ENCODE measurements at places on chromosomes 4 and X.

DNA sequence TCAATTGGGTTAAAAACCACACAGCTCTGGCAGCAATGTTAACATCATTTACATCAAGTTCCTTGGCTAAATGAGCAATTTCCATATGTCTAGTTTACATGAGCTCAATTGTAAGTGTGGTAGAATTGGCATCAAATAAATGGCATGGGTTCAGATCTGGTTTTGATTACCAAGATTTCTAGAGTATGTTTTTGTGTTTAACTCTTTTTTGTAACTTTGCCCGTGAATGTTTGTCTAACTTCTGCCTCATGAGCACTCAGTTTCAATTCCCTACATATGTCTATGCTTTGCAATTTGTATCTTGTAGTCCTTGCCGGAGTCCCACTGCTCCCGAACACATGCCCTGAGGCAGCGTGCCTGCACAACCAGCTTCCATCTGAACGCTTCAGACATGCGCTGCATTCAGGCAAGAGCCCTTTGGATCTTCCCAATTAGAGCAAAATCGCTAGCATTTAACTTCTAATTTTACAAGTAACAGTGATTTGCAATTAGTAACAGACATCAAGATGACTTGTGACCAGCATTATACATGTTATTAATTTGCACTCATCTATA, 644.4 kb downstream of the TRIML1 start:
- DNase-seq: no peak

- no peak for DNase-seq
These were observed 13.9 kb upstream of the PLAC8 start for GRCh38 chr4:83128240-83128929.

GRCh38 chr4:145786830-145787229, 106.9 kb downstream of the C4orf51 start:
- no peak for DNase-seq

GRCh38 chrX:150362599-150363481, at the start of gene MAMLD1:
Gene MAMLD1, plus strand, starts transcription at chrX:150363317. Its CDS starts 82,200 bp downstream, at chrX:150445517.
- DNase-seq: peak; percentile 42

- DNase-seq: no peak
These were observed 124.0 kb upstream of the PJA1 start for GRCh38 chrX:69289046-69289792.

DNA sequence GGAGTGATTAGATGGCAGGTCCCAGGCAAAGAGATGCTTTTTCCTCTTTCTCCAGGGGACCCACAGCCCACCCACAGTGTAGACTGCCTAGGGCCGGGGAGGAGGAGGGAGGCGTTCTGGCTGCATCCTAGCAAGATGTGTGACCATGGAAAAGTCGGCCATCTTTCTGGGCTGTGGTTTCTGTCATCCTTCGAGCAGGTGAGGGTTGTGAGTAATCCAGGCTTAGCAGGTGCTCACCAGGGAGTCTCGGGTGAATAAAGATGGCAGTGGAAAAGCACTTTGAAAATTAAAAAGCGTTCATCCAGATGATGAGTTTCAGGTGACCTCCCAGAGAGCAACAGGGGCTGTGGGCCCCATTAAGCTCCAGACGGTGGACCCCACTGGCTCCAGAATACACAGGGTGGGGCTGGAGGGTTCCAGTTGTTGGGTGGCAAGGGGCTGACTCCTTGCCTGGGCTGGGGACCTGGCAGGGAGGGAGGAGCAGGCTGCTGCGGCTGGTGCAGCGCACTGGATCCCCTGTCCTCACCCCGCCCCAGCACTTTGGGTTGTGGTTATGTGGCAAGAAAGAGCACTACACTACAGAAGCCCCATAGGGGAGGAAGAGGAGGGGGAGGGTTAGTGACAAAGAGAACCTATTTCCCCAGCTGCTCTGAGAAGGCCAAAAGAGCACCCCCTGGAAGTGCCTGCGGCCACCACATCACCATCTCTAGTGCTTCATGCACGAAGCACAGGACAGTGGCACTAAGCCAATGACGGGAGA, 23.7 kb downstream of the ELF4 start:
- DNase-seq: peak; percentile 83

DNA sequence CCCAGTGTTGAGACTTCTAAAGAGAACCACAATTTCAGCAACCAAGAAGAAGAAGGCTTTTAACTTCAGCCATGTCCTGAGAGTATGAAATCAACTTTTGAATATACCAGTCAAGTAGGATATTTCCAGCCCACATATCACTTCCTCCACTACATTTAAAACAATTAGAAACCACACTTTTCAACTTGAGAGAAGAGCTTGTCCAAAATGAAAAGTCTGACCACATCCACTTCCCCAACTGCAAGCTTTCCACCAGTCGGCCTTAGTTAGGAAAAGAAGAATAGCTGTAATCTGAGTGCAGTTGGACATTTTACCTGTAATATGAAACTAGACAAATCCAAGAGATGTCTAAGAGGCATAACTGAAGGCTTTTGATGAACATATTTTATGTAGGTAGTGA, 101.9 kb upstream of the SLC7A11 start:
- no peak for DNase-seq

DNA sequence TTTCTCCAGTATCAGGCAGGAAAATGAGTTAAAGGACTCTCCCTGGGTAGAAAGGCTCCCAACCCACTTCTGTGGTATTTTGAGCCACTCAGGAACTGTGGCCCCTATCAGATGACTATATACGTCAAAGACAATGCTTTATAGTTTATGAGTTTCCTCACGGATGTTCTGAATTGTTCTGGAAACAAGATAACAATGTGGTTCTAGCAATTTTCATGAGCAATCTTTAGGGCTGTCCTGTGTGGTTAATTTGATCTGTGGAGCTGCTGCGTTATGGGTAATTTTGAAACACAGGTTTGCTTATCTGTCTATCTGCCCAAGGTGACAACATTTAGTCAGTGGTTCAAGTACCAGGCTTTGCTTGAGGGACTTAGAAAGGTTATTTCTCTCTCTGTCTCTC, 46.7 kb upstream of the IL2 start:
- peak; percentile 65 for DNase-seq

DNA sequence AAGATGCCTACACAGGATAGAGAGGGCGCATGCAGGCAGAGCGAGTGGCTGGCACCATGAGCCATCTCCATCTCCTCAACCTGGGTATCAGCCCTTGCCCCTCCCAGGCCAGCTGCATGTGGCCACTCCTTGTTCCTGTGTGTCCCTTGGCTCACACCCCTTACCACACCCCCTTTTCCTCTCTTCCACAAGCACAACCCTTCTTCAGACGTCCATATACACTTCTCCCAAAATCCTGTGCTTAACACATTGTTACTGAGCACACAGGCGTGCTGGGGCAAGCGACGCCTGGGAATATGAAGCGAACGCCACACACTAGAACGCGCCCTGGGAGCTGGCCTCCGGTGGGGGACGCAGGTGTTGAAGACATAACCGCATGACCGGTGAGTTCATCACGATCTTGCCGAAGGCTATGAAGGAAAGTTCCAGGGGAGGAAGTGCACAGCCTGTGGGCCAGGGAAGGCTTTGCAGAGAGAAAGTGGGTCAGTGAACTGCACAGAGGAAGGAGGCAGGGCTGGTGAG, 19.1 kb upstream of the KIAA0232 start:
- DNase-seq: no peak

DNA sequence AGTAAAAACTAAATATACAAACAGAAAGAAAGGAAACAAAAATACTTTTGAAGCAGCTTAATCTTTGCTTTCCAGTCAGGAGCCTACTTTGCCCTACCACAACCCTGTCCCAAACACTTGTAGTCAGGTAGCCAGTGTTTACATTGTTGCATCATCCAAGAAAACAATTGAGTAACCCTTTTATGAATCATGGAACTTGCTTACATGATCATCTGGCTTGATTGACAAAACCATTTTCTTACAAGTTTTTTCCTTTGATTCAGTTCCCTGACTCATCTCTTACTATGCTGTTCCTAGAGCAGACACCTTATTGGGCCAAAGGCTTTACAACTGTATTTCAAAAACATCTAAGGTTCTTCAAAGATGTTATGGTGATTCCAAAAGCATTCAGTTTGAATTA, 740.1 kb downstream of the KLHL13 start:
- no peak for DNase-seq

GRCh38 chrX:39331082-39331704, 529.9 kb downstream of the MID1IP1 start:
- DNase-seq: peak; percentile 46

DNA sequence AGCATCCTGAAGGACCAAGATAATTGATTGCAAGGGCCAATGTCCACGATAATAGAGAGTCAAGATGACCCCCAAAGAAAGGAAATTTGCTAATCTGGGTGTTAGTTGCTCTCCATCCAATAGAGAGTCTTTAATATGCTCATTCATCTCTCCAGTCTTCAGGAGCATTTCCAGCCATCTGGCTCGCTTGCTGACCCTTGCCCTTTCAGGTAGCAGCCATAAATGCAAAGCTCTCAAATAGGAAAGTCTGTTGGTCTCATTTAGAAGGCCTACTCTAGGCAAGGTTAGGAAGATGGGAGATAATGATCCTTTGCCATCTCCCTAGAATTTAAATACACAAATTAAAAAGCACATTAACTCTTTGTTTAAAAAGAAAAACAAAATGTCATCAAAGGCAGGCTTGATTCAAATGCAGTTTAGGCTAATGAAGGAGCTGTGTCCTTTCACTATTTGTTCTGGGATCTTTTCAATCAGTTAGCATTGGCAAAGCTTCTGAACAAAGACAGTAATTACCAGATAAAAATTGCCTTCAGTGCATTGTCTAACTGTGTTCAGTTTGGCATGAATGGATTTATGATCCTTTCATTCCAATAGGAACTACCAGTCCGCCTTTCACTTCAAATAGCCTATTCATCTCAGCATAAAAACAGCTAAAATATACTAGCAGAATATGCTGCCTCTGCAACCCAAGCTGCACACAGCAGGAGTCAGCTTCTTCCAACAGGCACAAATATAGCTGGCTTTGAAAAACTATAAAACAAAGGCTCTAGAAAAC, 49.6 kb upstream of the ATXN3L start:
- no peak for DNase-seq

GRCh38 chrX:67543818-67544217, at the start of gene AR:
Gene AR, plus strand, starts transcription at chrX:67544021. Its CDS starts 1,126 bp downstream, at chrX:67545147.
- DNase-seq: no peak

- no peak for DNase-seq
These were observed 11.2 kb downstream of the CDKN2AIP start for GRCh38 chr4:183455431-183456195.

DNA sequence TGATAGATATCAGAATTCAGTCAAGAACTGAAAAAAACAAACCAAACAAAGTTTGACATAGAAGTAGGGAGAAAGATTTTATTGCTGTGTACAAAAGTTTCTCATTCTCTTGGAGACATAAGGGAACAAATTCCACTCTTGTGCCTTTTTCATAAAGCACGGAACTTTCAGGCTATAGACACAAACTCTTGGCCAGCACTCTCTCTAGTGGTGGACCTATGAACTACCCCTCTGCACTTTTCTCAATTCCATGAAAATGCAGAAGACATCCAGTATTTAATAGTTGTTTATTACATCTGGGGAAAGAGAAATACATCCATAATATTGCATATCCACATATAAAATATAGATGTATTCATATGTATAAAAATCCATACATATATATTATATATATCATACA, 291.6 kb upstream of the HS3ST1 start:
- no peak for DNase-seq

GRCh38 chrX:136712650-136713310, 64.8 kb downstream of the CD40LG start:
- DNase-seq: no peak

GRCh38 chrX:7272346-7272745, 124.4 kb upstream of the PUDP start:
- DNase-seq: no peak

DNA sequence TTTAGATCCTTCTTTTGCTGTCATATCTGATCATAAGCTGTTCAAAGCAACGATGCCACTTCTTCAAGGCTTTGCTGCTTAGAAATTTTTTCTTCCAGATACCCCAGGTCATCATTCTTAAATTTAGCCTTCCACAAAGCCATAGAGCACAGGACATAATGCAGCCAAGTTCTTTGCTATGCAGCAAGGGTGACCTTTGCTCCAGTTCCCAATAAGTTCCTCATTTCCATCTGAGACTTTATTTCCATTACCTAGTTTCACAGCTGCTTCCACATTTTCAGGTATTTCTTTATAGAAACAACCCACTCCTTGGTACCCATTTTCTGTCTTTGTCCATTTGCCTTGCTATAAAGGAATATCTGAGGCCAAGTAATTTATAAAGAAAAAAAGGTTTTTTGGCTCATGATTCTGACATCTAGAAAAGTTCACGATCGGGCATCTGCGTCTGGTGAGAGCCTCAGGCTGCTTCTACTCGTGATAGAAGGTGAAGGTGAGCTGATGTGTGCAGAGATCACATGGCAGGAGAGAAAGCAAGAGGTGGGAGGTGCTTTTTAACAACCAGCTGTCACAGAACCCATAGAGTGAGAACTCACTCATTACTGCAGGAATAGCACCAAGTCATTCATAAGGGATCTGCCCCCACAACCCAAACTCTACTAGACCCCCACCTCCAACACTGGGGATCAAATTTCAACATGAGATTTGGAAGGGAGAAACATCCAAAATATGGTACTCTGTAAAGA, 11.8 kb upstream of the TASL start:
- no peak for DNase-seq

DNA sequence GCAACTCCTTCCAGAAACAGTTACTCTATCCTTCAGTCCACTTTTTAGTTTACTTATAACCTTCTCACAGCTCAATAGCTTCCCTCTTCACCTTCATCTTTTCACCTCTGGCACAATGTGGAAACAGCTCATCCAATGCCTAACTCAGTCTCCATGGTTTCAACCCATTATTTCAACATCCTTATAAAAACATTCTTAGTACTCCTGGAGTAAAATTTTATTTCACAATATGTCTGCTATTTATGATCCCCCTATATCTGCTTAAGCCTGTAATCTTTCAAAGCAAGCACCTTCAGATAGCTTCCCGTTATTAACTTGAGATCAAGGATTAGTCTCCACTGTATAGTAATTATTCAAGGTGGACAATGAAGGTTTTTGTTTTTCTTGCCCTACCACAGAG, 156.3 kb downstream of the GASK1B start:
- no peak for DNase-seq

- DNase-seq: no peak
These were observed 372.4 kb upstream of the RPS6KA3 start for GRCh38 chrX:20639115-20639514.

DNA sequence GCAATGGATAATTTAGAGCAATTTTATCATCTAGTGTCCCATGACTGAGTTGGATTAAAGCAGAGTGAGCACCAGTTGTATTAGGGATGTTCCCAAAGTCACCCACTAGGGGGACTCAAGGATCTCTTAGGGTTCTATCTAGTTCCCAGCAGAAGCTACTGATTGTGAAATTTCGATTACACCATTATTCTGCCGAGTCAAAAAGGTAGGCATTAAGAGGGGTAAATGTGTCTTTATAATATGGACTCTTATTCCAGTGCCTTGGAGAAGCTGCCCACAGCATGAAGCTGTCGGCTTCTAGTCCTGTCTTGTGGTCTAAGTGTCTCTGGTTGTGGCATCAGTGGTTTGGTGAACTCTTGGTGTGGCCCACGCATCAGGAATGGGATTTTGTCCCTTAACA, 53.3 kb downstream of the RGS12 start:
- peak; percentile 72 for DNase-seq

- DNase-seq: peak; percentile 11
These were observed 22.5 kb upstream of the MYOZ2 start for GRCh38 chr4:119113033-119113655.
